ENCODE measurements at places on chromosomes 7 and 10.

- no peak for DNase-seq
Observed at GRCh38 chr10:55311848-55312635, 511.0 kb upstream of the PCDH15 start.

GRCh38 chr7:123437447-123437995 lies 96.9 kb downstream of the IQUB start:
- no peak for DNase-seq

DNA sequence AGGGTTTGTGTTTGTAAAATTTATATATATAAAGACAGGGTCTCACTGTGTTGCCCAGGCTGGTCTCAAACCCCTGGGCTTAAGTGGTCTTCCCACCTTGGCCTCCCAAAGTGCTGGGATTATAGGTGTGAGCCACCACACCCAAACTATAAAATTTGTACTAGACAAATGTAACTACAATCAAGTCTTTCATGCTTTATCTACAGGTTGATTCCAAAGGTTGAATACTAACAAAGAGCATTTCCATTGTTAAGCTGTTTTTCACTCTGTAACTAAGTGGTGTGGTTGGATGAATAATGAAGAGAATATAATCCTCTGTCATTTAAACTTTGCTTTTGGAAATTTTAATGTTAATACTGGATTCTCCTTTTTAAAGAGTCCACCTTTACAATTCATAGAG lies 22.5 kb downstream of the WDR37 start:
- DNase-seq: no peak

DNA sequence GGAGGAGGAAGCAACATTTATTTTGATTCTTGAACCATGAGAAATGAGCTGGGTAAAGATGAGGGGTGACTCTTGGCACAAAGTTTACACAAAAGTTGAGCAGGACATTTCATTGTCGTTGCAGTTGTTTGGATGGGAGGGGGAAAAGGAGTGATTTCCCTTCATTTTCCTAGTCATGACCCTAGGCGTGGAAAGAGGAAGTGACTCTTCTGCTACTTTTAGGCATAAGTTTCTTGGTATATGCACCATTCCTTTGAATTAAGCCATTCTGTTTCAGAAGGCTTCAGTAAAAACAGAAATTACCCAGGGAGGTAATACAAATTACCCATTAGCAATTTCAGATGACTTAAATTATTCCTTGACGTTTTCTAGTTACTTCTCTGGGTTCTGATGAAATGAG lies 113.9 kb upstream of the FAM171A1 start:
- DNase-seq: no peak

DNA sequence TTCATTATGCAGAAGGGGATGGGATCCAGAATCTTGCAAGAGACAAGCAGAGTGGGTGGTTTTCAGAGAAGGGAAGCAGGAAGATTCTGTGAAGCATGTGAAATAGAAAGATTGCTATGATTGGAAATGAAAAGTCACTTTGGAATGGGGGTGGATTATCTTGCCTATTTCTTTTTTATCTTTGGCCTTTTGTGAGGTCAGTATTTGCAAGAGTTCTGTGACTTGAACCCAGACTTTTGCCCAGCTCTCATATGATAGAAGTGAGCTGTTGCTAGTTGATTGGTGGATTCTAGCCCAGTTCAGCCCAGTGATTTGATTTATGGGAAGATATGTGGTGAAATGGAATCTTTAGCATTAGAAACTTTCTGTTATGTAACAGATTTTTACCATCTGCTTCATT lies 17.1 kb downstream of the ENTPD7 start:
- DNase-seq: no peak

DNA sequence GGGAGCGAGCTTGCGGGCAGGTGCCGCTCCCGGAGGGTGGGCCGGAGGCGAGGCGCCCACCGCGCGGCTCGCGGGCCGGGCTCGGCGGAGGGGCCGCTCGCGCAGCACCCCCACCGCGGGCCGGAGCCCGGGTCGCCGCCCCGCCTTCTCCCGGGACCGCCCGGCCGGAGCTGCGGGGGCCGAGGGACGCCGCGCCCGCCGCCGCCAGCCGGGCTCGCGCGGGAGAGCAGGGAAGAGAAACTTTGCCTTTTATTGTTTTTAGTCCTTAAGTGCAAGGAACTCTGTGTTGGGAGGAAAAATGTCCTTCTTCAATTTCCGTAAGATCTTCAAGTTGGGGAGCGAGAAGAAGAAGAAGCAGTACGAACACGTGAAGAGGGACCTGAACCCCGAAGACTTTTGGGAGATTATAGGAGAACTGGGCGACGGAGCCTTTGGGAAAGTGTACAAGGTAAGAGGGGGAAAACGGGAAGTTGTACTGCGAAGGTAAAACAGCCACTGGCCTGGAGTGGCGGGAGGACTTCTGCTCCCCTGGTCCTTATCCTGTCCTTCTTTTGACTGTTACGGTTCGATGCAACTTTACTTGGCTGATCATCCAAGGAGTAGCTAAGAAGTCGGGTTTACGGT lies 620 bp downstream of the SLK start:
- DNase-seq: peak; percentile 29

DNA sequence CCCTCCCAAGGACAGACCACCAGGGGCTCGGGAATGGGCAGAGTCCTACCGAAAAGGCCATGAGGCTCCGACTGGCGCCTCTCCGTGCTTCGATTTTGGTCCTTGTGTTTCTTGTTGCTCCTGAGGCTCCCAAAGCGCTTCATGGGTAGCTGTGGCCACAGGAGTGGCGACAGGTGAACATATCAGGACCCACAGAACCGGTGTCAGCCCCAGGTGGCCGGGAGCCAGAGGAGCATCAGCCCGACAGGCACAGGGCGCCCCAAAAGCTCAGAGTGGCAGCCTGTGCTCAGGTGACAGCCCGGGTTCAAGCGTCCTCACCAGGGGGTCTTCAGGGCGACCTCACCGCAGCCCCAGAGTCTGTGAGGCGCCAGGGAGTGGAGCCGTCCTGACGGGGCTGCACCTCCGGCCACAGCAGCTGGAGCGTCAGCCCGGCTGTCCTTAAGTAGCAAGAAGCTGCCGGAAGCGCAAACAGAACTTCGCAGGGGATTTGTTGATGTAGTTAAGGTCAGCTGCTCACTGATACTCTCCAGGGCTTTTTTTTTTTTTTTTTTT lies 141.0 kb downstream of the PRKAG2 start:
- no peak for DNase-seq

DNA sequence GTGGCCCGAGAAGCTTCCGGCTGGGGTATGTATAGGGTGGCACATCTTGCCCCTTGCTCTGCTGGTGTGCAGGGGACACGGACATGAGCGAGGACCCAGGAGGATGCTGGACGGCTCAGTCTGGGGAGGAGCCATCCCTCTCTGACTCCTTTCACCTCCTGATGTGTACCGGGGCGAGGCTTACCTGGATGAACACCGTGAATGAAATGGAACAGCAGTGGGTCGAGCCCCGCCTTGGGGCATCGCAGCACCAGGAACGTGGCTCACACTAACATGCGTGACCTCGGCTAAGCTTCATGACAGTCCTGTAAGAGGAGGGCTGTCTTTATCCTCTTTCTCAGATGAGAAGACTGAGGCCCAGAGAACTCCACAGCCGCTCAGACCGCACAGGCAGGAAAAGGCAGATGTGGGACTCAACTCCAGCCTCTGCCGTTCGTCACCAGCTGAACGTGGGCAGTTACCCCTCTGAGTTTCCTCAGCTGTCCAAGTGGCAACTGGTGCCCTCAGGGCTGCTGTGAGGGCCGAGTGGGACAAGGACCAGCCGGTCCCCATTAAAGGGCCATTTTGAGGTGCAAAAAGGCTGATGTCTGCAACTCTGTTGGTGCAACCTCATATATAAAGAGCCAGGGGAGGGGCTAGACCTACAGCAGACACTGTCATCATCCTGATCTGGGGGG lies 54.5 kb downstream of the INSIG1 start:
- no peak for DNase-seq

DNA sequence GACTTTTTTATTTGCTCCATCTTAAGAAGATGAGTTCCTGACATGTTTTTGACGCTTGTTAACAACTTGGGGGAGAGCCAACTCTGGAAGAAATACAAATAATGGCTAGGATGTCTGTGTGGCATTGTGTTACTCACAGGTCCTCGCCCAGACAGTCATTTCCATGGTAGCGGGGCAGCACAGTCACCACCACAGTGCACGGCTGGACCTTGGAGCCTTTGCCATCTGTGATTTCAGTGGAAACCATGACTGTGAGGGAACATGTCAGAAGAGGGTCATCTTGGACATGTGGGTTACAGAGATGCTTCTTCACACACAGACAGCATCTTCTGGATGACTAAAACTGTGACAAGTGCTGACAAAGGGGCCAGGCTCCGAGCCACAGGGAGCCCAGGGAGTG lies 74.5 kb downstream of the PKD1L1 start:
- DNase-seq: no peak

DNA sequence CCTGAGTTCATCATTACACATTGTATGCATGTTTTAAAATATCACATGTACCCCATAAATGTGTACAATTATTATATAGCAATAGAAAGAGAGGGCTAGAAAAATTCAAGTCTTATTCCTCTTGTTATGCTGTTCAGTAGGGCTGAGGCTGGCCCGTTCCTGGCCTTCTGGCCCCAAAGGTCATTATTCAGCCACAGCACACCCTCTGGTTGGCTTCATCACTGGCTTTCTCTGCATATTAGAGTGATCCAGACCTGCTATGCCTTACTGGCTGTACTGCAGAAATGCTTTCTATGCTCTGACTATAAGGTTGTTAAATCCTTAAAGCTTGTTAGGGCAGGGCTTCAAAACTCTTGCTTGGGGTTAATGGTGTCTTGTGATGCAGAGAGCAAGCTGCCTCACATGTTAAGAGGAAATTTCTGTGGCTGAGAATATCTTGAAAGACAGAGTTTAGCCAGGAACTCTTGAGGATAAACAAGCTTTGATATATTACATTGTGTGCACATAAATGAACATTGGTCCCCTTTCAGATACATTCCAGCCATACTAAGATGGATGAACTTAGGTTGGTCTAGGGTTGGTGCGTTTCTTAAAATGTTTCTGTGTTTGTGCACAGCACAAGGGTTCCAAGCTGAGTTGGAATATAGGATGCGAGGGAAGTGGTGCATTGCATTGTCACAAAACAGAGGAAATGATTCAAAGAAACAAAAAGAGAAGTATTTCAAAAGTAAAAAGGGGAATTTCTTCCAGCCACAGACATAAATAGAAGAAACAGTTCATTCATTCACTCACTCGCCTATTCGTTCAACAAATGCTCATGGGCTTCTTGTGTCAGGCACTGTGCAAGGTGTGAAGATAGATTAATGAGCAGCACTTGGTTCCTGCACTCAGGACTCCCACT lies 61.6 kb upstream of the WDR11 start:
- peak; percentile 7 for DNase-seq

DNA sequence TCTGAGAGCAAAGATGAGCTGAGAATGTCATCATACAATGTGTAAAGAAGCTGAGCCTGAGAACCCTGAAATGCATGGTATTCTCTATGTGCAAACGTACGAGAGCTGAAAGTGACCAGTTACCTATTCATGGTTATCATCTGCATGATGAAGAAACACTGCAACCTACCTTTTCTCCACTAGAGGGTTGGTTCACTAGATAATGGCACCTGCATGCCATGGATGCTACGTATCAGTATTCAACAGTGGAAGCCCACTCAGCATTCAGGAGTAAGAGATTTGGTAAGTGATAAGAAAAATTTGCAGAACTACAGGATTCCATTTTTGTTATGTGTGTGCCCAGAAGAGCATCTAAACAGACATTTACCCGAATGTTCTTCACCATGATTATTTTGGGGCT lies 145.4 kb downstream of the PTPRN2 start:
- DNase-seq: no peak

DNA sequence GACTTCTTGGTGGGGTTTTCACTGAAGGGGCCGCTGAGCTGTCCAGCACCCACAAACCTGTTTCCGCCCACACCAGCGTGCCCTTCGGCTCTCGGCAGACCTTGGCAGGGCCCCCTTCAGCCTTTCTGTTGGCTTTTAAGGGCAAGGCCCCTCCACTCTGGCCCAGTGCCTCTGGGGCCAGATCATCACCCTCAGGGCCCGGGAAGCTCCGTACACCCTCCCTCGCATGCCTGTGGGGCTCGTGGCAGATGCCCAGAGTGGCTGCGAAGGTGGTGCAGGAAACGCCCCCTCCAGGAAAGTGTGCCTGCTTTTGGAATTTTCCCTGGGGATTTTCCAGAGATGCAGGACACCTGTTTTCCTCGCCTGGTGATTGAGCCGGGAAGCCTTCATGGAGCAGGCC lies 7.0 kb downstream of the LHPP start:
- no peak for DNase-seq

GRCh38 chr10:114306116-114306973 lies 67.3 kb downstream of the VWA2 start:
- DNase-seq: no peak

DNA sequence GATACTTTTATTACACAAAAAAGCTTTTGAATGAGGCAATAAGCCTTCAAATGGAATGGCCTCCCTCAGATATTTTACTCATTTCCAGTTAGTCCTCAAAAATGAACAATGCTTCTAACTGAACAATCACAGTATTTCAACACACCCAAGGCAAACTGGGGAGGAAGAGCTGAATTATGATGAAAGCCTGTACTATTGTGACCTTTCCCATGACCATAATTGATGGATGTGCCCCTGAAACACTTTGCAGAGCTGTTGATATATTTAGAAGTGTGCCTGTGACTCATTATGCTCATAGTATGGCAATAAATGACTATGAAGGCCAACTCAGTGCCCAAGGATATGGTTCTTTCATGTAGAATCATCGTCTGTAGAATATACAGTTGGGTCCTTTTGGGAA lies 248.1 kb downstream of the AHR start:
- peak; percentile 14 for DNase-seq

- no peak for DNase-seq
Observed at GRCh38 chr7:4167385-4167910, 514.6 kb upstream of the FOXK1 start.

DNA sequence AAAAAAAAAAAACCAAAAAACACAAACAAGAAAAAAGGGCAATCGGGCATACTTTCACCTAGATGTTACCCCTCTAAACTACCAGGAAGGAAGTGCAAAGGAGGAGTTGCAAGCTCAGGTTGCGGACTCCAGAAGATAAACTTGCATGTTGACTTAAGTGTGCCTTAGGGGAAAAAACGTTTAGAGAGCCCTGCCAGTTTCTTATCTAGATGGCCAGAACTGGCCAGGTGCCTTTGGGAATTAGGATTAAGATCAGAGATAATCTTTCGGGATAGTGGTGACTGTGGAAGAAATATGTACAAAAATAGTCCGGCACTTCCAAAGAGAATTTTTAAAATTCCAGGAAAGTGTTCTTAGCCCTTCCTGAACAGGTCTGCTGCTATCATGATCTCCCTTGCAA lies 17.6 kb downstream of the EVX1 start:
- DNase-seq: no peak

DNA sequence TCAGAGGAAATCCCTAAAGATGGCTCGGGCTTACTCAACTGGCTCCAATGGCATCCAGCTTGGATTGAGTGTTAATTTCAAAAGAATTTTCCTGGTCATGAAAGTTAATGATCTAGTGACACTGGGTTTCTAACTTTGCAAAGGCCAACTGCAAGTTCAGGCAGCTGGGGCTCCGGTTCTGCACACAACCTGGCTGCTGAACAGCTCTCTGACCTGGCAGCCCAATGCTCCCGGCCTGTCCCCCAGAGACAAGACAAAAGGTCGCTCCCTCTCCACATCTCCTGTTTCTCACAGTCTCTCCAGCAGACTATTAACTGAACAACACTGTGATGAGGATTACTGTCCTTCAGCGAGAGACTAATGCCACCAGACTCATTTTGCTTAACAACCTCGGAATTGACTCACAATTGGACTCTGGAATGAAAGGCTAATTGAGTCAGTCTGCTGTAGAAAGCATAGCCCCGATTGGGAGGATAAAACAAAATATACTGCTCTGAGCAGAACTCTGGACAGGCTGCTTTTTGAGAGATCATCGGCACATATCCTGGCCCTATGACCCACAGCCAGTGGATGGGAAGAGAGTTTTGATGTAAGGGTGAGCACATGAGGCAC lies 174.5 kb downstream of the GFRA1 start:
- DNase-seq: no peak

GRCh38 chr10:78572565-78572964 lies 496.2 kb upstream of the ZMIZ1 start:
- no peak for DNase-seq
